ENCODE measurements at places on chromosomes 2 and 18.

GRCh38 chr2:25338401-25338800 lies 3.3 kb downstream of the DNMT3A start:
- DNase-seq, result no peak

DNA sequence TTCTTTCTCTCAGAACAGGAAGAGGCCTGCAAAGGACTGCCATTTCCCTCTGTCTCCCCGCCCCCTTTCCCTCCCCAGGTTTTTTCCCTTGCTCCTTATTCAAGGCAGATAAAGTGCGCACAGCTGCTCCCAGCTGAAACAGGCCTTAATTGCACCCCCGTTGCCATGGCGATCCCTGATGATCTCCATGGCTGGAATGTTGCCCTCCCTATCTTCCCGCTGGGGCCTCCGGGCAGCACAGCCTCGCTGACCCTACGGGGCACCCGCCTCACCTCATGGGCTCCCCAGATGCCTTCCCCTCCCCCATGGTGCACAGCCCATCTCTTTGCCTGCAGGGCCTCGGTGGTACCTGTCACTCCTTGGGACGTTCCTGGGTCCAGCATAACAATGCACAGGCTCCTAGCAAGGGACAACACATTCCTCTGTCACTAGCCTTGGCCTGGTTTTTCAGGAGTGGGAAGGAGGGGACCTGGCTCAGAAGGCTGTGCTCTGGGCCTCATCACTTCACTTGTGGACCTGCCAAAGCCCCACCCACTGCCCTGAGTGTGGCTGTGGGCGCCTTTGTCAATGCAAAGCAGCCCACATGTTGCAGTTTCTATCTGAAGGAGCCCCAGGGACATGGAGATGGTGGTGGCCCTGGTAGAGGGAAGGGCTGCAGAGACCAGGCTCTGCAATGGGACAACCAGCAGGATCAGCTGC lies 115.0 kb downstream of the CELF4 start:
- no peak for DNase-seq

DNA sequence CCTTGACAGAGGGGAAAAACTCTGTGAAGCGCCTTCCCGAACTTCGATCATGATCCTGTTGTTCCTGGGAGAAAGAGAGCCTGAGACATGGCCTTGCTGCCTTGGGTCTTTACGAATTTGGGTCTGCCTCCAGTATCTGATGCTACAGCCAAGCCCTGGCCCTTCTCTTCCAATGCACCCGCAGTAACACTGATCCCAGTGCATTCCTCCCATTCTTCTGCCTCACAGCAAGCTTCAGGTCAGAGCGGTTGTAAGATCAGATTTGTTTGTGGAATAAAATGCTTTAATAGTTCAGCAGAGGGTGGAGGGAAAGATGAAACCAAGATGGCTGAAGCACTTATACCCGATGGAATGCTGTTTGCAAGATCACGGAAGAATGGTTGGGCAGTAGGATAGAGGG lies 196.7 kb upstream of the SIX2 start:
- no peak for DNase-seq

DNA sequence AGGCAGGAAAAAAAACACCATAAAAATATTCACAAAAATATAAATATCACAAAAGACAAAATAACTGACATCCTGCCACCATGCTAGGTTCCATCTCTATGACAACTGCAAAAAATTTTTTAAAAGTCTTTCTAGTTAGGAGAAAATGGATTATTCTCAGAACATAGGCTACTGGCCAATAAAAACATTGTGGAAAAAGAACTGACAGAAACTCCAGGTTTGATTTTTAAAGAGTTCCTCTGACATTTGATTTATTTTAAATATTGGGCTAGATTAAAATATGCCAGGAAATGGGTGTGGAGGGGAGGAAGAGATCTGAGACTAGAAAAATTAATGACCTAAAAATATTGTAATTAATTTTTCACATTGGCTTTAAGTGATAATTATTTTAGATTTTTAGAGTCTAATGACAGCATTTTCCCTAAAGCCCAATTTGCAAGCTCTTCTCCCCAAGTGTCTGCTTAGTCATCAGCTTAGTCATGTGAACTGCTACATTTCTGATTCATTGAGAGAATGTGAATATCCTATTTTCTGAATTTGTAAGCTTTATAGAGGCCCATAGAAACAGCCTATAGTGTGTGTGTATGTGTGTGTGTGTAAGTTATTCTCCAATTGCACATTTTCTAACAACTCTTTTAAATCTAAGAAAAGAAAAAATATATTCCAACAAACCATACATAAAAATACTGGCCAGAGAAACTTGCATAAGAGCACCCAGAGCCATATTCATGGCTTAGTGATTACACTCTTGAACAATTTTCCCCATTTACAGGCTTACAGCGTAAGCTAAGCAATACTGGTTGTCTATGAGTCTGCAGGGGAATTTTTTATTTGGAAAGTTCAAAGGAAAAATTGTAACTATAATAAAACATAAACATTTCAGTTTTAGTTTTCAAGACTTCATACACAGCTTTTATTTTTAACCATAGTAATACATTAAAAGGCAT lies 48.4 kb downstream of the TMEFF2 start:
- no peak for DNase-seq

DNA sequence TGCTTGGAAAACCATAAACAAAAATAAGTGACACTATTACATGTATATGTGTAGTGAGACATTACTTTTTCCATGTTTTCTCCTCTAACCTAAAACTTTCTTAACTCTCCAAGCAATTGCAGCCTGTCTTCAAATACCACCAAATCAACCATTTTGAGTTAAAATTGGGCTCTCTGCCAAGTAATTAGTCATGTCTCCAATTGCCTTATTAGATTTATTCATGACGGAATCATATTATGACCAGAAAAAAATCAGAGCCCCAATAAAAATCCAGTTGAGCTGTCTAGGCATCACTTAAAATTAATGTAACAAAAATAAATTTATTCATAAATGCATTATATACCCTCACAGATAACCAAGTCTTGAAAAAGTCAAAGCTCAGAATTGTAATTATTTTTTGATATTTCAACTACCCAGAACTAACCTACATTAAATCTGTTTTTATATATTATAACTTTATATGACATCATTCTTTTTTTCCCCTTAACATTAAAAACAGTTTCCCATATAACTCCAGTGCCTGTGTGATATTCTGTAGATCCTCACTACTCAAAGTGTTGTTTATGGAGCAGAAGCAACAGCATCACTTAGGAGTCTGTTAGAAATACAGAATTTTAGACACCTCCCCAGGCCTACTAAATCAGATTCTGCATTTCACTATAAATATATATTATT lies 157.0 kb downstream of the ERBB4 start:
- DNase-seq, result no peak

DNA sequence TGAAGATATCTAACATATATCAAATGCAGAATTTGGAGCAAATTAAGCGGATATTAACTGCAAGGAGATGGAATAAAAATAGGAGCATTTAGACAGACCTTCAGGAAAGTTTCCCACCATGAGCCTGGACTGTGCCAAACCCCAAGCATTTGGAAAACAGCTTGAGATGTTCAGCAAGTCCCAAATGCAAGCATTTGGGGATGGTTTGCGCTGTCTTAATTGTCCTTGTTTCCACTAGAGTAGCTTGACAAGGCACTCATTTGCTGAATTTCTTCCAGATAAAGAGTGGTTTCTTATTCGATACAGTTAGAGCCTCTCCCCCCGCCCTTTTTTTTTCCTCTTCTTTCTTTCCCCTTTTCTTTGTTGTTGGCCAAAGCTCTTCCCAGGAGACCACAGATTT lies 77.1 kb upstream of the CDC42EP3 start:
- no peak for DNase-seq

Data from NCI-H187 (cell line).